Mesenteric fat pad (tissue), 1 donor: ENCODE measurements at places on chromosomes 1 and 21. TPM values are rescaled to one million over a fixed set of nuclear protein-coding genes. Genes with fewer than 3 reads are reported as not detected.

The SH2D1B gene
- 0.61 TPM for total RNA-seq

The GPR37L1 gene
- total RNA-seq: not detected

The MEX3A gene
- 0.58 TPM for total RNA-seq

The KCNK1 gene
- total RNA-seq: 2.2 TPM

The SPTA1 gene
- total RNA-seq: 0.55 TPM

The PHC2 gene
- 142 TPM for total RNA-seq

The ADAM30 gene
- total RNA-seq: not detected

The POTED gene
- not detected for total RNA-seq

The TRNP1 gene
- total RNA-seq: 1.7 TPM

The CFAP126 gene
- total RNA-seq: not detected

The AVPR1B gene
- total RNA-seq: not detected

The KRTAP20-2 gene
- not detected for total RNA-seq

The TTC24 gene
- not detected for total RNA-seq

The RIPK4 gene
- not detected for total RNA-seq

The KISS1 gene
- not detected for total RNA-seq

The PFDN2 gene
- 66.9 TPM for total RNA-seq

The LCE6A gene
- total RNA-seq: not detected

The C1QTNF12 gene
- 2.9 TPM for total RNA-seq

The IL10 gene
- 23.0 TPM for total RNA-seq

The PTAFR gene
- total RNA-seq: 22.8 TPM

The SIPA1L2 gene
- 28.3 TPM for total RNA-seq

The LRRC71 gene
- total RNA-seq: 0.32 TPM

The CREG1 gene
- 185 TPM for total RNA-seq

The TNFSF18 gene
- not detected for total RNA-seq

The PTGER3 gene
- 253 TPM for total RNA-seq

The BEST4 gene
- 0.19 TPM for total RNA-seq
